ENCODE measurements at places on chromosomes 2 and 18. TPM values are rescaled to one million over a fixed set of nuclear protein-coding genes. Genes with fewer than 3 reads are reported as not detected.

DNA sequence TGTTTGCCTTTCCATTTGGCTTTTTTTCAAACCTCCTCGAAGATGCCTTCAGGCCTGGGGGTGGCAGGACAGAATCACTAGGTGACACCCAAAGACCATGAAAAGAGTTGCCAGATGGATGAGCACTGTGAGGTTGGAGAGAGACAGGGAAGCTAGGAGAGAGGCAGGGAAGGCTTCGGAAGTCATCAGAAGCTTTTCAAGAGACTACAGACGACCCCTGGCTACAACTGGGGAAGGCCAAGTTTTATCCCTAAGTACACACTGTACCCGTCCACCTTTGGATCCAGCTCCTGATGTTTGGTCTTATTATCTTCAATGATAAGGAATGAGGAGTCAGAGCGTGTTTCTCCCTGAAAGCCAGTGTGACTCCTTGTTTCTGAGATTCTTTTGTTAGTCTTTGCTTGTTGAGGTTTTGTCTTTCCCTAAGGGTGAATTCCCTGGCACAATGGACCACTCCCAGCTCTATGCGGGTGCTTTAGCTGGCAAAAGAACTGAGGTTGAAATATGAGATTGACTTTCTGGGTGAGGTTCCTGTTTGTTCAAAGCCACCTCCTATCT is 33.4 kb upstream of the SLC9A2 start:
- H3K4me3 ChIP-seq, result no peak overlapping the region
- H3K36me3 ChIP-seq, result no peaks in the 10 kb centered on the region
- no peak for DNase-seq
- H3K4me1 ChIP-seq, result no peaks in the 10 kb centered on the region
- no peaks in the 10 kb centered on the region for H3K27me3 ChIP-seq
- no peak overlapping the region for H3K27ac ChIP-seq

GRCh38 chr2:220228310-220229006 is 601.0 kb downstream of the SLC4A3 start:
- H3K27me3 ChIP-seq, result no peaks in the 10 kb centered on the region
- H3K36me3 ChIP-seq, result no peaks in the 10 kb centered on the region
- no peak overlapping the region for H3K4me3 ChIP-seq
- no peak overlapping the region for H3K27ac ChIP-seq
- H3K4me1 ChIP-seq, result no peaks in the 10 kb centered on the region

GRCh38 chr2:232842689-232843088 is 27.4 kb upstream of the SNORC start:
- peaks cover 22% of the 10 kb centered on the region for H3K4me1 ChIP-seq
- H3K36me3 ChIP-seq, result peaks cover 20% of the 10 kb centered on the region
- no peaks in the 10 kb centered on the region for H3K27me3 ChIP-seq
- DNase-seq, result no peak
- H3K27ac ChIP-seq, result no peak overlapping the region

Gene ATG9A
- 65.5 TPM for total RNA-seq
